ENCODE measurements at places on chromosomes 11 and 22. TPM values are rescaled to one million over a fixed set of nuclear protein-coding genes. Genes with fewer than 3 reads are reported as not detected.

ST3GAL4 gene
- total RNA-seq = 13.0 TPM

- DNase-seq = peak; percentile 31
Observed at GRCh38 chr11:117546431-117547194, 219.0 kb downstream of the CEP164 start.

GRCh38 chr11:19447150-19447566 lies 206.4 kb upstream of the E2F8 start:
- no peak for DNase-seq

DNA sequence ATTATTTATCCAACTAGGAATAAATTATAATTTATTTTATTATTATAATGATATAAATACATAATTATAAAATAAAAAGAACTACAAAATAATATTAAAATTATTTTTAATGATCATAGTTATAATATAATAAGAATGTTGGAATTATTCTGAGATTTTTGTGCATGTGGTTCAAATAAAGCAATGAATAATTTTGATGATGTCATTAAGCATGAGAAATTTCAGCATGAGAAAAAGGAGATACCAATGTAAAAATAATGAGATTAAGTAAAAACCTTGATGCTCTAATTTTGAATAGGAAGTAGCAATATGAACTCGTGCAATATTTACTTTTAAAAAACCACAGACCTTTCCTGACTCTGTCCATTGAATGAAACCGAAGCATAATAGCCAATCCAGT lies 181.8 kb upstream of the MTNR1B start:
- DNase-seq = no peak

GRCh38 chr11:113730887-113731726 lies 25.0 kb upstream of the TMPRSS5 start:
- peak; percentile 75 for DNase-seq

DNA sequence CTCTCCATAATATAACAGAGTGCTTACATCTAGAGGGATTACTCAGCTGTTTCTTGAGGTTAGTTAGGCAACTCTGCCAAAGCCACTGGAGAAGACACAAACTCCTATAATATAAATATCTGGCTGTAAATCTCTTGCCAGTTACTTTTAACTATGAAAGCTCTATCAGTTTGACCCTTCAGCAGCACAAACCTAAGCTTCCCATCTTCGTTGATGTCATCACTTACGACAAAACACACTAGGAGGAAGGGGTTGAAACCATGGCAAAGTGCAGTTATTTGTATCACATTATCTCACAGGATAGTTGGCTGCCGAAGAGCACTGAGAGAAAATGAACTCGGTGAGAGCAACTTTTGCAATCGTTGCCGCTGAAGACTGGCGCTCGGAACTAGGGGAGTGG lies 922.1 kb downstream of the OPCML start:
- no peak for DNase-seq

NEFH gene
- total RNA-seq = 0.31 TPM

DNA sequence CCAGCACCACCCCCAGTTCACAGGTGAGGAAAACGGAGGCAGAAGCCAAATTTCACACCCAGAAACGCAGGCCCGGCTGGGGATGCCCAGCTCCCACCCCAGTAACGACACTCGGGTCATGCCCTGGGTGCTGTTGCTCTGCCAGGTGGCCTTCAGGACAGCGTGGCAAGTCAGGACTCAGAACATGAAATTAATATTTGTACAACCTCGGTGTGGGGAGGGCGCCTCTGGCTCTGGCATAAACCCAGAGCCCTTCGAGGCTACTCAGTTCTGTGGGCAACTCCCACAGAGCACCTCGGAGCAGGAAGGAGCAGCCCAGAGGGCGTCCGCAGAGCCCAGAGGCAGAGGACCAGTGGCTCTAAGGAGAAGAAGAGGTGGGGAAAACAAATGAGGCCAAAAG lies 71.6 kb downstream of the CELSR1 start:
- DNase-seq = no peak

NDUFC2 gene
- total RNA-seq = 36.7 TPM

DNA sequence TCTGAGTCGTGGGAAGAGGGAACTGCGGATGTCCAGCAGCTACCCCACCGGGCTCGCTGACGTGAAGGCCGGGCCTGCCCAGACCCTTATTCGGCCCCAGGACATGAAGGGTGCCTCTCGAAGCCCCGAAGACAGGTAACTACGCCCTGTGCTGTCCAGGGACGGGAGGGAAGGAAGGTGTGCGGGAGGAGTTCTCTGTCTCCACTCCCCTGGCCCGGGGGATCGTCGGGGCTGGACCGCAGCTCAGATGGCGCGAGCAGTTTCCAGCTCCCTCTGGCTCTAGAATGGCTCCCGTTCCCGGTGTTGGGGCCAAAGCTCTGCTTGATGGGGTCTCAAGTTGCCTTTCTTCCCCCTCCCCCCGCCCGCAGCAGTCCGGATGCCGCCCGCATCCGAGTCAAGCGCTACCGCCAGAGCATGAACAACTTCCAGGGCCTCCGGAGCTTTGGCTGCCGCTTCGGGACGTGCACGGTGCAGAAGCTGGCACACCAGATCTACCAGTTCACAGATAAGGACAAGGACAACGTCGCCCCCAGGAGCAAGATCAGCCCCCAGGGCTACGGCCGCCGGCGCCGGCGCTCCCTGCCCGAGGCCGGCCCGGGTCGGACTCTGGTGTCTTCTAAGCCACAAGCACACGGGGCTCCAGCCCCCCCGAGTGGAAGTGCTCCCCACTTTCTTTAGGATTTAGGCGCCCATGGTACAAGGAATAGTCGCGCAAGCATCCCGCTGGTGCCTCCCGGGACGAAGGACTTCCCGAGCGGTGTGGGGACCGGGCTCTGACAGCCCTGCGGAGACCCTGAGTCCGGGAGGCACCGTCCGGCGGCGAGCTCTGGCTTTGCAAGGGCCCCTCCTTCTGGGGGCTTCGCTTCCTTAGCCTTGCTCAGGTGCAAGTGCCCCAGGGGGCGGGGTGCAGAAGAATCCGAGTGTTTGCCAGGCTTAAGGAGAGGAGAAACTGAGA lies 1.4 kb downstream of the ADM start:
- DNase-seq = peak; percentile 70

- no peak for DNase-seq
Observed at GRCh38 chr11:125457814-125458343, 38.2 kb downstream of the FEZ1 start.

DNA sequence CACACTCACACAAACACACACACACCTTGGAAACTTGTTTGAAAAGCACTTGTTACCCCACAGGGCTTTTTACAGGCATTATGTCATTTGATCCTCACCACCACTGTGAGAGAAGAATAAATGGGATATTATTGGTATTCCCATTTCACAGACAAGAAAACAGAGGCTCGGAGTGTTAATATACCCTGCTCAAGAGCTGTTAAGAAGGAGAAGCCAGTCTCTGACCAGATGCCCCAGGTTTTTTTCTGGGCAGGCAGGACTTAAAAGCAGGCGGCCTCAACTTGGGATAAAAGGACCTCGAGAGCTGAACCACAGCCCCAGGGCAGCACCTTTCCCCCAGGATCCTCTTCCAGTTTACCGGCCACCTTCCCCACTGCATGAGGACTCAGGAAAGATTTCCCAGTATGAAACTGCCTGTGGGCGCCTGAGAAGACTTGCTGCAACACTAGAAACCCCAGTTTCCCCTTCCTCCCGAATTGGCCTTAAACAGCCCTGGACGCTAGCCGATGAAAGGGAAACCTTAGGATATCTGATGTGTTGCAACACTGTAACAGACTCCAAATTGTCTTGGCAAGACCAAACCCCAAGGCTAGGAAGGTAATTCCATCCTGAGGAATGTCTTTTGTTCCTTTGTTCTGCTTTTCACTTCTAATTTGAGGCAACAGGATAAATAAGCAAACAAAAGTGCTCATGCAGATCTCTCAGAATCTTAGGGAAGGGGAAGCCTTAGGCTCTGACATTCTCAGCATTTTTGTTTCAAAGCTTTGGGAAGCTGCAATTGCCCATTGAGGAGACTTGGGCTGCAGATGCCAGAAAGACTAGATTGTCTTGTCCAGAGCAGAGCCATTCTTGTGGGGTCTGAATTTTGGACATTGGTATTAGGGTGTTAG lies 173.5 kb downstream of the TRIM29 start:
- DNase-seq = peak; percentile 85

SLC43A3 gene
- total RNA-seq = 5.6 TPM

DNA sequence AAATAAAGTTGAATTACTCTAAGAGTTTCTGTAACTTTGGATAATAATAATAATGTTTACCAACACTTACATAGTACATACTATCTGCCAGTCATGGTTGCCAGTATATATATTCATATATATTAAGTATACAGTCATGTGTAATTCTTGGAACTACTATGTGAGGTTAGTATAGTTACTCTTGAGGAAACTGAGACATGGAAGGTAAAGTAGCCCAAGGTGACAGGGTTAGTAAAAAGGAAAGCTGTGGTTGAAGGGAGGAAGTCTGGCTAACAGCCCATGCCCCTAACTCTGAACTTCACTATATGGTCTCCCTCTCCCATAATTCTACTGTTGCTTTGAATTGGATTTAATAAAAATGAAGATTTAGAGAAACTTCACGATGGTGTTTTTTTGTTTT lies 24.9 kb downstream of the FDX1 start:
- DNase-seq = no peak

- no peak for DNase-seq
Observed at GRCh38 chr11:8652140-8652539, 30.3 kb downstream of the TRIM66 start.

DNA sequence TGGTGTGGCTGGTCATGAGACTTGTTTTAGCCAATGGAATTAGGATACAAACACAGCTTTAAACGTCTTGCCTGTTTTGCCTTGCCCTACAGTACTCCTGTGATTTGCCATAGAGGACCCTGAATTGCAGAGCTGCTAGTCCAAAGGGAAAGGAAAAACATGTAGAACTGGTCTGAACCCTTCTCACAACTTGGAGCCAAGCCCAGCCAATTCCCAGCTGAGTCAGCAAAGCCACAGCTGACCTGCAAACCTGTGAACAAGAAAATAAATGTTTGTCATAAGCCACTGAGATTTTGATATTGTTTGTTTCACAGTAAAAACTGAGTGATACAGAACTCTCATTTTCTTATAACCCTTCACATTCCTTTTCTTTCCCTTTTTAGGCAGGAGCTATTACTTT lies 360.5 kb upstream of the API5 start:
- DNase-seq = no peak

DNA sequence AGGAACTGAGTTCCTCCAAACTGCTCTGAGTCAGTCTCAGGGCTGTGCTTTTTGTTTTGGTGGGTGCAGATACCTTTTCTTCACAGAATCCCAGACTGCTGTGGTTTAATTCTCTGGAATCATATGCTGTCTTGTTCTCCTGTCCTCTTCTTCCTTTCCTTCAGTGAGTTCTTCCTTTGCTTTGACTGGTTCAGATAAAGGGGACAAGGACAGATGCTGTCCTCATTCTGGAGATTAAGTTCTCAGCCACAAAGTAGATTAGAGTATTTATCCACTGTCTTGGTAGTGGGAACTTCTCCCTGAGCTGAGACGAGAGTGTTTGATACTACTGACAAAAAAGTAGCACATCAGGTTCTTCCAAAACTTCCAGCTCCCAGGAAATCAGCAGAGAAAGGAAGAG lies 13.3 kb downstream of the ZDHHC5 start:
- DNase-seq = no peak

DNA sequence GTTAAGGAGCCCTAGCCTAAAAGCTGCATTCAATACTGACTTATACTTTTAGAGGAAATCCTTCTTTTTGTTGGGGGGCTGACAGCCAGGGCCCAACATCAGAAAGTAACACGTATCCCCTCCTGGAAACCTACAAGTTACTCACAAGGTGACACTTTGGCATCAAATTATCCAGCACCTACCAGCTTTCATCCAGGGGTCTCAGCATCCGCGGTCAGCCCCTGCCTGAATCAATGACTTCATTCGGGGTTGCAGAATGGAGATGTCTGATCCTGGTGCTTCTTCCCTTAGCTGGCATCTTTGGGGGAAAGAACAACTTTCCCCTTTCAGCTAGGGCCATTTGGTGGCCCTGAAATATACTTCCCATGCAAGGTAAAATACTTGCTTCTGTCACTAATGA lies 5.3 kb upstream of the NAP1L4 start:
- DNase-seq = no peak

SLC6A5 gene
- total RNA-seq = not detected

- no peak for DNase-seq
Observed at GRCh38 chr11:116388146-116388545, 384.6 kb downstream of the BUD13 start.

GRCh38 chr11:116707746-116708145 lies 65.0 kb downstream of the BUD13 start:
- DNase-seq = no peak

SLC29A2 gene
- 6.9 TPM for total RNA-seq

DNA sequence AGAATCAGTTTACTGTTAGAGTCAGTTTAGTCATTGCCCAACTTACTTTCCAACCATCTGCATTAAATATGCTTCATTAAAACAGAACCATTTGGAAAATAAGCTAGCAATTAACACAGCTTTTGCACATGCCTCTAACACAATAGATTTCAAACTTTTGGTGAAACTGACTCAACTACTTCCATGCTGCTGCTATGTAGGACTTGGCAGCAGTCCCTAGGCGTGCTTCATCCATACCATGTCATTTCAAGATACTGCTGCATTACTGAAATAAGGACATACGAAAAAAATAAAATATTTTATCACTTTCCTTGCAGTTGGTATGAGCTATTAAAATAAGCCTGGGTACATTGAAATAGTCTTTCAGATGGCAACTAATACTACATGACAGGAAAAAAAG lies 65.5 kb upstream of the SOX6 start:
- no peak for DNase-seq

OR6T1 gene
- not detected for total RNA-seq

DNA sequence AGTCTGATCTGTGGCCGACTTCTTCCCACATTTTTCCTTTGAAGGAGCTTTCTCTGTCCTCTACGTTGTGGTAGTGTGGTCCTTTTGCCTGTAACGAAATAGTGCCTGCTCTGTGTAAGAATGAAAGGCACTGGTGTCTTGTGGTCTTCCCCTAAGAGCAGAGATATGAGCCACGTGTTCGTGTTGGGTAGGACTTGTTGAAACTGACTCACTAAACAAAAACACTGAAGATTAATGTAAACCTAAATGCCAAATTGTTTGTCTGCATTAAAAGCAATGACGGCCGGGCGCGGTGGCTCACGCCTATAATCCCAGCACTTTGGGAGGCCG lies 10.1 kb upstream of the RPS3 start:
- DNase-seq = no peak

DNA sequence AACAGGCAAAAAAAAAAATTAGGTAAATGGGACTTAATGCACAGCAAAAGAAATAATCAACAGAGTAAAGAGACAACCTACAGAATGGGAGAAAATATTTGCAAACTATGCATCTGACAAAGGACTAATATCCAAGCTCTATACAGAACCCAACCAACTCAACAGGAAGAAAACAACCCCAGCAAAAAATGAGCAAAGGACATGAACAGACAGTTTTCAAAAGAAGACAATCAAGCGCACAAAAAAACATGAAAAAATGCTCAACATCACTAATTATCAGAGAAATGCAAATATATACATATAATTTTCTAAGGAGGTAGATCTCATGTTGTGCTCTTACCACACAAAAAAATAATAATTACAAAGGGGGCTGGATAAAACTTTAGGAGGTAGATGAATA lies 36.5 kb upstream of the USP47 start:
- DNase-seq = no peak

SYT9 gene
- 5.2 TPM for total RNA-seq
